ENCODE measurements at places on chromosomes 12 and 14.

- peak; percentile 36 for DNase-seq
These were observed 151.5 kb downstream of the ATXN7L3B start for GRCh38 chr12:74689071-74689655.

- no peak for DNase-seq
These were observed 5.4 kb upstream of the EML5 start for GRCh38 chr14:88798156-88798555.

GRCh38 chr12:122749569-122750332 lies 2.9 kb upstream of the DENR start:
- DNase-seq = no peak

DNA sequence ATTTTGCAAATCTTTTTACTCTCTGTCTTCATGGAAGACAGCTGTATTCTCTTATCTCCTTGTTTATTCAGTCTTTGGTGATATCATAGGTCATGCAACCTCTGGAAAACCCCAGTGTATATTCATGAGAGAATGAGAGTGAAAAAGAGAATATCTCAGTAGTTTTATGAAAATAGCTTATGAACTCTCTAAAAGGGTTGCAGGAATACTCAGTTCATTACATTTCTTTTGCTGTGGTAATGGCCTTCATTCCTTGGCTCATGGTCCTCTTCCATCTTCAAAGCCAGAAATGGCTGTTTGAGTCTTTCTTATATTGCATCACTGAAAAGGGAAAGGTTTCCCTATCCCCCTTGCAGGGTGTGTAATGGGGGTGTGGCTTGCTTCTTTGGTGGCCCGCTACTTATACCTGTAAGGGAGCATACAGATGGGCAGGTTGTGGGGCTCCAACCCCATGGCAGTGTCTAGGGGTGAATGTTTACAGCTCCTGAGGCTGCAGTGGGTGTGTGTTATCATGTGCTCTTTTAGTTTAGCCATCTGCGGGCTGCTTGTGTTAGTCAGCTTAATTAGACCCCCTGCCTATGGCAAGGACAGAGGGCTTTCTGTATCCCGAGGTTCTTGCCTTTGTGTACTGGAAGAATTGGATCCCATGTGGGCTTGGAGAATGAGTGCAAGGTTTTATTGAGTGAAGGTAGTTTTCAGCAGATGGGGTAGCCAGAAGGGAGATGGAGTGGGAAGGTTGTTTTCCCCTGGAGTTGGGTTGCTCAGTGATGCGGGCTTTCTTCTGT lies 150.2 kb downstream of the CCDC91 start:
- DNase-seq = peak; percentile 8

- DNase-seq = no peak
These were observed 239.2 kb downstream of the SPTSSA start for GRCh38 chr14:34222867-34223266.

GRCh38 chr12:102902093-102902492 lies 15.0 kb downstream of the PAH start:
- no peak for DNase-seq

DNA sequence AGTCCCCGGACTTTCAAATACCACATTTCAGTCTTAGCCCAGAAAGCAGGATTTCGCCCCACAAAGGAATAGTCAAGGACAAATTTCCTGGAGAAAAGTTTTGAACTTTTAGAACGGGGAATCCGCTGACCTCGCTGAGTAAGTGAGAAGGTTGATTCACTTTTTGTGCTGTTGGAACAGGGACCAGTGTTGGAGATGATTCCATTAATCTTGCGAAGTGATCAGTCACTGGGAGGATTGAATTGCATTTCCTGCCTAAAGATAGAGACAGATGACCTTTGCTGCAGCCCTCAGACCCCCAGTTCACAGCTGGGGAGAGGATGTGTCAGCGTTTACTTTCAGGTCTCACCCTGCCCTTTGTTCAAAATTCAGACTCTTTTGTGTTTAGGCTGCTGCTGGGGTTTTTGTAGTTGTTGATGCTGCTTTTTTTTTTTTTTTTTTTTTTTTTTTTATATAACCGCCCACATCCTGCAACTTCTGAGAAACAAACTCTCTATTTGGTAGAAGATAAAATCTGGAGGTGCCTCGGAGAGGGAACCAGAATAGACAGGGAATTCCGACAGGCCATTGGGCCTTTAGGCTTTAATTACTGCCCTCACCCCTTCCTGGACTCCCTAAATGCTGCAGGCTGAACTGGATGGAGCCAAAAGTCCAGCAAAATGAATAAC lies 9.8 kb upstream of the KDM2B start:
- DNase-seq = peak; percentile 82

GRCh38 chr12:122888232-122888752 lies 7.6 kb downstream of the VPS37B start:
- DNase-seq = no peak

- no peak for DNase-seq
These were observed 3.0 kb upstream of the C1RL start for GRCh38 chr12:7112041-7112440.

- DNase-seq = no peak
These were observed 1.5 kb upstream of the CCDC63 start for GRCh38 chr12:110845339-110845682.

- DNase-seq = no peak
These were observed 84.4 kb downstream of the ARF6 start for GRCh38 chr14:49977126-49977841.

DNA sequence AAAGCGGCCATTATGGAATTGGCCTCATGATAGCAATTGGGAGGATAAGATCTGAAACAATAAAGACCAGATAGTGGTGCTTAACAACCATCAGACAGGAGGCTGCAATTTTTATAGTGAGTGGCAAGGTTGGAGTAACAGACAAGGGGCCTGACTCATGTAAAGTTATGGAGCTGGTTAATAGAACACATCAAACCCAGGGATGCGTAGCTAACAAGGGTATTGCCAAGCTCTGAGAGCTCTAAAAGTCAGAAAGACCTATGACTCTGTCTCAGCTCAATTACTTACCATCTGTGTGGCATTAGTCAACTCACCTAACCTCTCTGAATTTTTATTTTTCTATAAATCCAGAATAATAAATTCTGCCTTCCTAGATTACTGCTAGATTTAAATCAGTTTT lies 1731.5 kb upstream of the FLRT2 start:
- no peak for DNase-seq

DNA sequence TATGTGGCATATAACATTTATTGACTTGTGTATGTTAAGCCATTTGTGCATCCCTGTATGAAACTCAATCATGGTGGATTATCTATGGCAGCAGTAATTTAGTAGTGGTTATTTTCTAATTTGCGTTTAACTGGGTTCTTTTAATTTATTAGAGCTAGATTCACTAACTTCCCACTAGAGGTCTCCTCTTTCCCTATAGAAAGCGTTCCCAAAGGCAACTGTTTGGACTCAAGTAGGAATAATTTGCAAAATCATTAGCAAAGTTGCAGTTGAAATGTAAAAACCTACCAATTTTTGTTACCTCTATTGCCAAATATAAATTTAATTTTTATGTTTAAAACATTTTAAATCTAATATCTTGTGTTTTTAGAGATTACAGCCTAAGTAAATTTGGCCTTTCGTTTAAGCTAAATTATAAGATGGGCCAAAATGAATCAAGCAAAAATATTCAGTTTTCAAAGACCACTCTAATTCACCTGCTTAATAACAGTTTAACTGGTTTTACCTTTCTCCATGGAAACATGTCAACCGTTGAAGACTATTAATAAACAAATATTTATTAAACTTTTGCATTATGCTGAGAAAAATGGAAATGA lies 6.0 kb downstream of the DMAC2L start:
- DNase-seq = no peak

- DNase-seq = no peak
These were observed 63.2 kb downstream of the ATP2B1 start for GRCh38 chr12:89645434-89645833.

GRCh38 chr12:130448044-130448821 lies 110.5 kb downstream of the PIWIL1 start:
- DNase-seq = no peak

- peak; percentile 83 for DNase-seq
These were observed 57.8 kb downstream of the GPR135 start for GRCh38 chr14:59407246-59408010.

DNA sequence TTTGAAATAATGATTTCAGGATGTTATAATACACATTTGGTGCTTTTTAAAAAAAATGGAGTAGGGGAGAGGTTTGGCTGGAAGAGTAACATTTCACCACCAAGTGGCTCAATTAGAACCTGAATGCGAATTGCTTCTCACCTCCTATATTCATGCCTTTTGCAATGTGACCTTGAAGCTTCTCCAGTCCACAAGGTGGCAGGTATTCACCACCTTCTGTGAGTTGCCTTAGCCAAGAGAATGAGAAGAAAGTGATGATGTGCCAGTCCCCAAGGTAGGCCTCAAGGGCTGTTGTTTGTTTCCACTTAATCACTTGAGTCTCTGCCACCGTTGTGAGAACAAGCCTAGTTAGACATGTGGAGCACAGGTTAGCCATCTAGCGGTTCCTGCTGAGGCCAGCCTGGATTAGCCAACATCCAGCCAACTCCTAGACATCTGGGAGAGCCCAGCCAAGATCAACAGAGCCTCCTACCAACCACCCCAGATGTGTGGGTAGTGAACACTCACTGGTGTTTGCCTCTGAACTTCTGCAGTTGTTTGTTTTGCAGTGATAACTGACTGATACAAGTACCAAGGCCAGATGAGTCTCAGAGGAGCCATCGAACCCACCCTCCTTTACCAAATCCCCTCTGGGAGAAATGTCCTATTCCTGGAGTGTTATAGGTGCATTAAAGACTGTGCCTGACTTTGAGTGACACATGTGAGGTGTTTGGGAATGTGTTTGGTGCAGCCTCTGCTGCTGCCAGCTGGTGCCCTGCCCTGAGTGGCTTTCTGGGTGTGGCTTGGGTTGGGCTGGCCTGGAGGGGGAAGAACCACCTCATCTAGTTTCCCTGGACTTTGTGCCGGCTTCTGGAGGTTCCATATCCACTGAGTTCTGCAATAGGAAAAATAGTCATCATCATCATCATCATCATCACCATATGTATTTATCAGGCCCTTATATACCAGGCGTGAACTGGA lies 132.5 kb upstream of the RFLNA start:
- no peak for DNase-seq

- DNase-seq = no peak
These were observed 70.1 kb upstream of the HOXC13 start for GRCh38 chr12:53868511-53868986.

- DNase-seq = no peak
These were observed 41.8 kb upstream of the FOXN3 start for GRCh38 chr14:89458713-89459420.

DNA sequence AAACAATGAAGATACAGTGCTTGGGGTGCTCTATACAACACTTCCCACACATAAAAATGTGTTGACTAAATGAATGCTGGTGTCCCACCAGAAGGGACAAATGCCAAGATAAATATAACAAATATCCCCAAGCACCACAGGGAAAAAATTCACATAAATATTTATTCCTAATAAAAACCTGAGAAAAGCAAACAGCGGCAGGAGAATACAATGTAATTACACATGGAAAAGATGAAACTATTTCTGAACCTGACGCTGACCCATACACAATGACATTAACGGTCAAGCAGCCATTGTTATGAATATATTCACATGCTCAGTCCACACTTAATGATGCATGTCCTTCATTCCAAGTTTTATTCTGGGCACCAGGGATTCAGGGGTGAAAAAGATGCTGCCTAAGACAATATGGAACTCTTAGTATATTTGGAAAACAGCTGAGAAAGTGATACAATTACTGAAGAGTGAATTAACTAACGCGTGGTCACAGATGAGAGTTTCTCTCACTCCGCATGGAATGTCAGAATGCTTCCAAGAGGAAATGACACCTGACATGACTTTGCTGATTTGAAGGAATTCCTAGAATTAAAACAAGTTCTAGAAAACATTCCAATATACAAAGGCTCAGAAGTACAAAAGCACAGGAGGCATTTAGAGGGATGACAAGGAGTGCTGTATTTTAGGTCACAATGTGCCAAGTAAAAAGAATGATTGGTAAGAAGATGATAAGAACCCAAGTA lies 27.9 kb upstream of the PTPRR start:
- no peak for DNase-seq

DNA sequence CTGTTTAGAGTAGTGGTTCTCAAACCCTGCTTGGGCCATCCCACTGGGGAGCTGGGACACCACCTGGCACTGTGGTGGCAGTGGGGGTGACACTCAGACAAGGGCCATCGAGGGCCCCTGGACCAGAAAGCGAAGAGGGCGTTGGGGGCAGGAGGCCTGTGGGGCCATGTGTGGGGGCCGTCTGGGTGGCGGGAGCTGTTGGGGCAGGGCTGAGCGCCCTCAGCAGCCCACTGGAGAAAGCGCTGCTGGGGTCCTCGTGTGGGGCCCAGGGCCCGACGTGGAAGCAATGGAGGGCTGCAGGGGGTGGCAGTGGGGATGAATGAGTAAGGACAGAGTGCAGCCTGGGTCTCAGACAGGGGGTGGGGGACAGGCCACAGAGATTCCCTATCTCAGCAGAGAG lies 5.9 kb upstream of the ADSS1 start:
- no peak for DNase-seq

DNA sequence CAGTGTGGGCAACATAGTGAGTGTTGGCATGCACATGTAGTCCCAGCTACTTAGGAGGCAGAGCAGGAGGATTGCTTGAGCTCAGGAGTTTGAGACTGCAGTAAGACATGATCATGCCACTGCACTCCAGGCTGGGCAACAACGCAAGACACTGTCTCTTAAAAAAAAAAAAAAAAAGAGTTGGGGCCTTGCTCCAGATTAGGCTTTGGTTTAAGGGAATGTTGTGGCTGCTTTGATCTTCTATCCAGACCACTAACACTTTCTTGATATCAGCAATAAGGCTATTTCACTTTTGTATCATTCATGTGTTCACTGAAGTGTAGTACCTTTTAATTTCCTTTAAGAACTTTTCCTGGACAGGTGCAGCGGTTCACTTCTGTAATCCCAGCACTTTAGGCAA lies 2.8 kb upstream of the FITM1 start:
- no peak for DNase-seq

GRCh38 chr12:52032446-52032803 lies 18.8 kb upstream of the NR4A1 start:
- no peak for DNase-seq

DNA sequence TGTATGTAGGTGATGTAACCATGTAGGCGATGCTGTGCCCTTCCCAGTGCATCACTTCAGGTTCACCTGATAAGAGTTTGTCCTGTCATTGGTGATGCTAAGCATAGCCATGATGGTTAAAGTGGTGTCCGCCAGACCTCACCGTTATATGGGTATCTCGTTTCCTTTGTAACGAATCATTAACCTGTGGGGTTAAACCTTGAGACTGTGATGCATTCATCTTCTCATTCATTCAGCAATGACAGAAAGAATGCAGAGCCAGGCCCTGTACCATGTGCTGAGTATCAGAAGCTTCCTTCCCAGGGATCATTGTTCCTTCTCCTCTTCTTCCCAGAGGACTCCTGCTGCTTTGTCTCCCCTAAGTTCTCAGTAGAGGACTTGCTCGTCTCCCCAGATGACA lies 84.9 kb downstream of the CCDC60 start:
- no peak for DNase-seq

- no peak for DNase-seq
These were observed 66.6 kb upstream of the SCN8A start for GRCh38 chr12:51524386-51524901.

DNA sequence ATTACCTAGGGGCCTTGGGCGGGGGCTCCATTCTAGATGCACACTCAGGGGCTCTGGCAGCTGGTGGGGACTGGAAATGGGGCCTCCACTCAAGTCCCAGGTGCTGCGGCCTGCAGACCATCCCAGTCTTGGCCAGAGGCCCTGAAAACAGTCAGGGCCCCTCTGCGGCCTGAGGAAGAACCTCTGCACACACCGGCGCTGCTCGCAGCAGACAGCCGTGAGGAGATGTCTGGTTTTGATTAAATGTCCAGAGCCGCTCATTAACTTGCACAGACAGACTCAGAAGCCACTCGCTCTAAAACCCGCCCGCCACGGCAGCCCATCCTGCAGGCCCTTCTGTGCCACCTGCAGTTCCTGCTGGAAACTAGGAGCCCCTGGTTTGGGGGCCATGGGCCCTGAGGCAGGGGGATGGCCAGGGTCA lies 36.4 kb upstream of the NCOR2 start:
- no peak for DNase-seq

All from HS-5 (cell line).